Psoas muscle (tissue), 8 donors: ENCODE measurements at places on chromosomes 3 and 15. TPM values are rescaled to one million over a fixed set of nuclear protein-coding genes. Genes with fewer than 3 reads are reported as not detected.

- DNase-seq: peak; percentile 62
Measured at GRCh38 chr15:60804986-60805949, 326.3 kb upstream of the ICE2 start.

- no peak for DNase-seq
Measured at GRCh38 chr3:143445118-143445517, 325.5 kb downstream of the CHST2 start.

GRCh38 chr3:51353691-51354090 lies 31.4 kb upstream of the MANF start:
- no peak for DNase-seq

GRCh38 chr3:145118303-145118702 lies 1042.7 kb downstream of the PLOD2 start:
- DNase-seq: no peak

DNA sequence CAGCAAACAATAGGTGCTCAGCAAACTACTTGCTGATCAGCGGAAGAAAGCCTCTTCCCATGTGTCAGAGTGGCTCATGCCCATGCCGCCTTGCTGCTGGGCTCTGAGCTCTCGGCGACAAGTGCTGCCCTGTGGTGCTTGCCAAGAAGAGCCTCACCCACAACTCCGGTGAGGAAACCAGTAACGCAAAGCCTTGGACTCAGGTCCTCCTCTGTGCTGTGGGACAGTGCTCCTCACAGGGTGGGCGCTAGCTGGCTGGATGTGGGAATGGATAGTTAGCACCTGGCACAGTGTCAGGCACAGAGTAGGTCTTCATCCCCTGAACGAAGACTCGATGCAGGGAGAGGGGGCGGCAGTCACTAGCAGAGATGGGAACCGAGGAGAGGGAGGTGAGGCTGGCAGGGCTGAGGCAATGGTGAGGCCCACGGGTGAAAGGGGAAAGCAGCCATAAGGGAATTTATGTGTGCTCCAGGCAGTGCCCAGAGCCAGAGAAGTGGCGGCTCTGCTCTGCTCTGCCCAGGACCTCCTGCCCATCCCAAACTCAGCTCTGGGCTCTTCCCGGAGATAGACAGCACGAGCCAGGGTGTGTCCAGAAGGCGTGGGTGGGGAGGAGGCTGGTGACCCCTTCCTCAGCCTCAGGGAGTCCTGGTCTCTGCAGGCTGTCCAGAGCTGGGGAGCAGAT lies 55.7 kb downstream of the IQSEC1 start:
- no peak for DNase-seq

DNA sequence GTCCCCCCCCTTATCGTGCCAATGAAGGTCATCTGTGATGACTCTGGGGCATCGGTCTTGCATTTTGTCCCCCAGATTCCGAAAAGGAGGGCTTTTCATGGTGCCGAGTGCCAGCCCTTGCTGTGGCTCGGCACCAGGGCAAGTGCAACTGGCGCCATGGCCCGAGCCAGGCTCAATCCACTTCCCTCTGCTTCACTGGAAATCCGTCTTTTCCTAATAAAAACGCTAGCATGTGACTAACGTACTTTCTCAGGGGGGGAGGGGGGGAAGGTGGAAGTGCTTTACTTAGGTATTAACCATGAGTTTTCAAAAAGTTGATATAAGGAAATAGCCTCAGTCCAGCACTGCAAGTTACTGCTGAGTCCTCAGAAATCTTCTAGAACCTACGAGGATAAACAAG lies 20.5 kb downstream of the TRPM1 start:
- no peak for DNase-seq

GOLGA6D gene
- total RNA-seq: not detected
